Activated CD4-positive, alpha-beta T cell treated with anti-CD3 and anti-CD28 coated beads, Interleukin-2, amount 10 ng/mL, durations not matched to agents 7 days and 5 days (primary cell): ENCODE measurements at places on chromosomes 1 and 21.

GRCh38 chr1:34787461-34788420 is 5.1 kb upstream of the GJA4 start:
- no peak overlapping the region for H3K27ac ChIP-seq
- H3K36me3 ChIP-seq: no peaks in the 10 kb centered on the region
- H3K4me3 ChIP-seq: no peak overlapping the region

- no peaks in the 10 kb centered on the region for H3K4me1 ChIP-seq
- no peak overlapping the region for H3K4me3 ChIP-seq
- H3K36me3 ChIP-seq: no peaks in the 10 kb centered on the region
Observed at GRCh38 chr21:15240848-15241247, 176.0 kb upstream of the NRIP1 start.

GRCh38 chr1:160149233-160149632 is 2.2 kb upstream of the ATP1A4 start:
- H3K36me3 ChIP-seq: no peaks in the 10 kb centered on the region
- H3K27ac ChIP-seq: no peak overlapping the region
- no peaks in the 10 kb centered on the region for H3K4me1 ChIP-seq
- no peak overlapping the region for H3K4me3 ChIP-seq
- DNase-seq: no peak

DNA sequence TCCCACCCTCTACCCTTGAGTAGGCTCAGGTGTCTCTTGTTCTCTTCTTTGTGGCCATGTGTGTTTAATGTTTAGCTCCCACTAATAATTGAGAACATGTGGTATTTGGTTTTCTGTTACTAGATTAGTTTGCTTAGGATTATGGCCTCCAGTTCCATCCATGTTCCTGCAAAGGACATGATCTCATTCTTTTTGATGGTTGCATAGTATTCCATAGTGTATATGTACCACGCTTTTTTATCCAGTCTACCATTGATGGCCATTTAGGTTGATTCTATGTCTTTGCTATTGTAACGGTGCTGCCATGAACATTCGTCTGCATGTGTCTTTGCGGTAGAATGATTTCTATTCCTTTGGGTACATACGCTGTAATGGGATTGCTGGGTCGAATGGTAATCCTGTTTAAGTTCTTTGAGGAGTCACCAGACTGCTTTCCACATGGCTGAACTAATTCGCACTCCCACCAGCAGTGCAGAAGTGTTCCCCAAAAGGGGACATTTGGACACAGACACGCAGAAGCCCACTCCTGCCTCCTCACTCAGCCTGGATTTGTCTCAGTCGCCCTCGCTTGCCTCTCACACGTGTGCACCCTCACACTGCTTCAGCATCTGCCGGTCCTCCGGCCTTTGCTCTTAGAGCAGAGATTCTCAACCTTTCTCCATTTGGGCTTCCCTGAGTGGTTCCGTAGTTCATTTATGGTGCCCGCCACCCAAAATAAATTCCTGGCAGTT is 3.7 kb downstream of the MX2 start:
- H3K4me1 ChIP-seq: peaks cover 93% of the 10 kb centered on the region
- no peak overlapping the region for H3K4me3 ChIP-seq
- no peak for DNase-seq
- H3K27ac ChIP-seq: peak overlapping the region; percentile 67

DNA sequence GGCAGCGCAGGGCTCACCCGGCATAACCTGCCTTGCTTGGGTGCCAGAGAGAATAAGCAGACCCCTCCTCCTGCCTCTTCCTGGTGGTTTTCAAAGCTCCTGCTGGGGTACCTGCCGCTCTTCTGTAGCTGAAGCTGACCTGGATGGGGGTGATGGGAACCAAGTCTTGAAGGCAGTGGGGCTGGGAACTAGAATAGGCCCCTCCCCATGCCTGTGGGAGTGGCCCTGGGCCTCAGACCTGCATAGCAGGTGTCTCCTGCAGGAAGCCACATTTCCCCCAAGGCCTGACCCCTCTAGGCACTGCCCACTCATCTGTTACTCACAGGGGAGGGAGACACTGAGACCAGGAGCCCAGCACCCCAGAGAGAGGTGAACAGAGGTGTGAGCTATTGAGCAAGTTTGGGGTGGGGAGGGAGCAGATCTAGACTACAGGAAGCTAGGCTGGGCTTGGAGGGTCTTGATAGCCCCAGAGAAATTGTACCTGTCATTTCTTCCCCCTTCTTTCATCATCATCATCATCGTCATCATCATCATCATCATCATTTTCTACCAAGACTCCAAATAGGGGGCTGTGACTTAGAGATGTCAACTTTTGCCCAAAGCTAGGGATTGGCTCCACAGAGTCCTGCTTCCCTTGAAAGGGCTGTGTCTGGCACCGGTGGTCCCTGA is 10.1 kb downstream of the PADI1 start:
- no peaks in the 10 kb centered on the region for H3K36me3 ChIP-seq
- H3K27ac ChIP-seq: no peak overlapping the region
- peaks cover 20% of the 10 kb centered on the region for H3K4me1 ChIP-seq

DNA sequence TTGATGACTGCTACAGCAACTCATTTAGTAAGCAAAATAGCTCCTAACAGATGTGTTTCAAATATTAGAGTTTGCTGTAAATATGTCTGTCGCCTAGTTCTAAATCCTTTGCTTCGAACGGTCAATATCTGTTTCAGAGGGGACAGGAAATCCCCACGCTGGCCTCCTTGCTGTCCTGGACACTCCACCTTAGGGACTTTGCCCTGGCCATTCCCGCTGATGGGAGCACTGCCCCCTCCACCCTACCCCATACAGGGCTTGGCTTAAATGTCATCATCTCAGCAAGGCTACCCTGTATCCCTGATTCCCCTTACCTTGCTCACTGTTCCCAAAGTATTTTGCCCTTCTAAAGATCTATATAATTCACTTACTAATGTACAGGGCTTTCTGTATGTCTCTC is 86.1 kb upstream of the HIVEP3 start:
- H3K36me3 ChIP-seq: no peaks in the 10 kb centered on the region
- H3K4me3 ChIP-seq: no peak overlapping the region
- H3K27ac ChIP-seq: no peak overlapping the region
- no peak for DNase-seq
- H3K27me3 ChIP-seq: no peaks in the 10 kb centered on the region
- peaks cover 11% of the 10 kb centered on the region for H3K4me1 ChIP-seq

DNA sequence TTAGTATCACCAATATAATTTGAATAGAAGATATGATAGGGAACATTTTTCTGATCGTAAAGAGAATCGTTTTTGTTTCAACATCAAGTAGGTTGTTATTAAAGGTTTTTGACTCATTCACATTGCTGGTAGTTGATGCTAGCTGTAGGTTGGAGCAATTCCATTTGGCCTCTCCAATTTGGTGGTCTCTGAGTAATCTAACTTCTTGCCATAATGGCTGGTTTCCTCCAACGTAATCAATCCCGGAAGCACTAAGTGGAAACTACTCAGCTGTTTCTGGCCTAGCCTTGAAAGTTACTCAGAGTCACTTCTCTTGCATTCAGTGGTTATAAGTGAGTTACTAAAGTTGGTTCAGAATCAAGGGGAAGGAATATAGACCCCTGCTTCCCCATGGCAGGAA is 26.0 kb downstream of the RCOR3 start:
- H3K27ac ChIP-seq: no peak overlapping the region
- H3K36me3 ChIP-seq: peaks cover 42% of the 10 kb centered on the region
- H3K27me3 ChIP-seq: no peaks in the 10 kb centered on the region
- DNase-seq: no peak

DNA sequence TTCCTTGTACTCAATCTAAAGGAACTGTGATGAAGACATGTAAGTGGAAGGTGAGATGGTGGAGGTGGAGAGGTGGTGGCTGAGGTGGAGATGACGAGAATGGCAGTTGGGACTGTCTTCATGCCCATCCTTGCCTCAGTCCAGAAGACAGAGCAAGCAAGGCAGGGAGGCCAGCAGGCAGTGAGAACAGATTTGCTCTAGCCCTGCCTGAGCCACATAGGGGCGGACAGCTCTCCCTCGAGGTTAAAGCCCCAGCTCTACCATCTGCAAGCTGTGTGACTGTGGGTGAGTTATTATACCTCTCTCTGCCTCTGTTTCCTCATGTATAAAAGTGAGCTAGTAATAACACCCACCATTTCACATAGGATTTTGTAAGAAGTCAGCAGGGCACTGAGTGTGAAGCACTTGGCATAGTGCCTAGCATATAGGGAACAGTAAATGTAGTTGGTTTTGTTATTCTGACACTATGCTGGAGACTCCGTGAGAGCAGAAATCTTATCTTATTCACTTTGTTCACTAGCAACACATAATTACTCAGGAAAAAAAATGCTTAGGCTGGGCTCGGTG is 4.8 kb upstream of the FAM110D start:
- no peak overlapping the region for H3K4me3 ChIP-seq
- no peaks in the 10 kb centered on the region for H3K36me3 ChIP-seq
- peaks cover 3% of the 10 kb centered on the region for H3K4me1 ChIP-seq
- DNase-seq: no peak
- H3K27me3 ChIP-seq: peaks cover 52% of the 10 kb centered on the region
- no peak overlapping the region for H3K27ac ChIP-seq

DNA sequence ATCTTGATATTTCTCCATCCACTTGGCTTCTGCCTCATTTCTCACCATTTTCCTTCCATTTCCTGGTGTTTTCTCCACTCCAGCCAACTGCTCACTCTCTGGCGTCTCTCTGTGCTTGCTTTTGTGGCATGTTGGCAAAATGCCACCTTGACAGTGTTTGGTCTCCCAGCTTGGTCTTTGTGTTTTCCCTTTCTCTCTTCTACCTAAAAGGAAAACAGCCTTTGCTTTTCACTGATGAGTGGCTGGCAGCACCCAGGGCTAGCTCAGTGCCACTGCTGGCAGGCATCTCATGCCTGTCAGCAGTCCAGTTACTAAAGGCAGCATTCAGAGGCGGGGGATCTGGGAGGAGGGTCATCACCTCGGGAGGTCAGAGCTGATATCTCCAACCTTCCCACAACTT is 55.3 kb upstream of the DSCAM start:
- no peak overlapping the region for H3K27ac ChIP-seq
- H3K4me1 ChIP-seq: no peaks in the 10 kb centered on the region
- no peak for DNase-seq
- no peak overlapping the region for H3K4me3 ChIP-seq

GRCh38 chr21:45467221-45467779 is 62.3 kb downstream of the COL18A1 start:
- no peak for DNase-seq
- no peak overlapping the region for H3K4me3 ChIP-seq
- H3K36me3 ChIP-seq: no peaks in the 10 kb centered on the region
- peaks cover 4% of the 10 kb centered on the region for H3K4me1 ChIP-seq

DNA sequence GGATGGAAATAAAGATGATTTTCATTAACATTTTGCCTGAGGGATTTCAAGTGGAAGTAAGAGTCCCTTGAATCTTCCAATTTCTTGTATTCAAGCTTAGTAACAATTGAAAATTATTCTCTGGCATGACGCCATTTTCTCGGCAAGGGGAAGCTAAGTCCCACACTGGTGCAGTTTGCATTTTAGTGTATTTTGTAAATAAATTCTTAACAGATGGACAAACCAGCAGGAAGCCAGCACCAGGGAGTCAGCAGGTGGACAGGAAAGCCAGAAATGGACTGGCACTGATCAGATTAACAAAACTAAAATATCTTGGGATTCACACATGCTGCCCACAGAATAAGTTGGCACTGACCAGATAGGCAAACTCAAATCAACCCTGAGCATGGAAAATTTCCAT is 311.3 kb downstream of the LRRIQ3 start:
- no peak for DNase-seq
- H3K27ac ChIP-seq: no peak overlapping the region
- no peaks in the 10 kb centered on the region for H3K27me3 ChIP-seq
- H3K36me3 ChIP-seq: no peaks in the 10 kb centered on the region

DNA sequence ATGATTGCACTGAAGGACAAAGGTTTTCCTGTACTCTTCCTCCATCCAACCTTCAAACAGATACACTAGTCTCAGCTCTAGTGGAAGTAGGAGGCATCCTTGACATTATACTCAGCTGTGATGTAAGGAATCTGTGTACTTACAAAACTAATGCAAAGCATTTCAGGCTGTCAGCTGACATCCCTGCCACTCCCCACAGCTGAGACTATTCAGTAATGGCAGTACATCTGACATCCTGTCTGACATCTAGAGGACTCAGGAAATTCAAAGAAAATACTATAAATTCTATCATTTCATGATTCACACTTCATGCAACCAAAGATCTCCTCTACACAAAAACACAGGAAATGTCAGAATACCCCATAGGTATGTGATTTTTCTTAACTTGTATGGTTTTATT is 325.8 kb downstream of the SMYD3 start:
- no peaks in the 10 kb centered on the region for H3K27me3 ChIP-seq
- peaks cover 6% of the 10 kb centered on the region for H3K4me1 ChIP-seq
- no peak overlapping the region for H3K4me3 ChIP-seq

- H3K4me3 ChIP-seq: no peak overlapping the region
- no peaks in the 10 kb centered on the region for H3K36me3 ChIP-seq
- no peaks in the 10 kb centered on the region for H3K27me3 ChIP-seq
- no peak for DNase-seq
- no peaks in the 10 kb centered on the region for H3K4me1 ChIP-seq
Observed at GRCh38 chr1:185917646-185918045, 183.5 kb downstream of the HMCN1 start.

DNA sequence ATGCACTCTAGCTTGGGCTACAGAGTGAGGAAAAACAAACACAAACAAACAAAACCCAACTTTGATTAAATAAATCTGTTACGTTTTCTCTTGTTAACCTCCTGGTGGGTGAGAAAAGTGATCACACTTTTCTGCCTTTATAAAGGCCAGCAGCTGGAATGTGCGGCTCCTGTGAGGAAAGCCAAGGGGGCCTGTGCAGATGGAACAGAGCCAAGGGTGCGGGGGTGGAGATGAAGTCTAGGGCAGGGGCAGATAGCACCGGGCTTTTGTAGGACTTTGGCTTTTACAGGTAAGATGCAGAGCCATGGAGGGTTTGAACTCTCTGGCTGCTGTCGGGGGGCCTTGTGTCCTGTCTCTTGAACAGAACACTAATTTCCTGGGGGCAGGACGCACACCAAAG is 40.7 kb upstream of the GPR37L1 start:
- H3K36me3 ChIP-seq: no peaks in the 10 kb centered on the region
- H3K27me3 ChIP-seq: no peaks in the 10 kb centered on the region
- no peaks in the 10 kb centered on the region for H3K4me1 ChIP-seq
- no peak for DNase-seq
- H3K4me3 ChIP-seq: no peak overlapping the region

DNA sequence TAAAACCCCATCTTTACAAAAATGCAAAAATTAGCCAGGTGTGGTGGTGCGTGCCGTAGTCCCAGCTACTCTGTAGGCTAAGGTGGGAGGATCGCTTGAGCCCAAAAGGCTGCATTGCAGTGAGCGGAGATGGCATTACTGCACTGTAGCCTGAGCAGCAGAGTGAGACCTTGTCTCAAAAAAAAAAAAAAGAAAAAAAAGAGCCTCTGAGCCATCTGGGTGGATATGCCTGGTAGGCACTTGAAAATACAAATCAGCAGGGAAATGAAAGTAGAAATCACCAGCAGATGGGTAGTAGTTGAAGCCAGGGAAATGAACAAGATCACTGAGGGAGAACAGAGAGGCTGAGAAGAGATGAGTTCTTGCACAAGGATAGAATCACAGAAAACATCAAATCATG is 131.0 kb upstream of the HMCN1 start:
- no peaks in the 10 kb centered on the region for H3K27me3 ChIP-seq
- no peak for DNase-seq
- H3K4me3 ChIP-seq: no peak overlapping the region
- H3K27ac ChIP-seq: no peak overlapping the region
